ENCODE measurements at places on chromosomes 1 and 21.

DNA sequence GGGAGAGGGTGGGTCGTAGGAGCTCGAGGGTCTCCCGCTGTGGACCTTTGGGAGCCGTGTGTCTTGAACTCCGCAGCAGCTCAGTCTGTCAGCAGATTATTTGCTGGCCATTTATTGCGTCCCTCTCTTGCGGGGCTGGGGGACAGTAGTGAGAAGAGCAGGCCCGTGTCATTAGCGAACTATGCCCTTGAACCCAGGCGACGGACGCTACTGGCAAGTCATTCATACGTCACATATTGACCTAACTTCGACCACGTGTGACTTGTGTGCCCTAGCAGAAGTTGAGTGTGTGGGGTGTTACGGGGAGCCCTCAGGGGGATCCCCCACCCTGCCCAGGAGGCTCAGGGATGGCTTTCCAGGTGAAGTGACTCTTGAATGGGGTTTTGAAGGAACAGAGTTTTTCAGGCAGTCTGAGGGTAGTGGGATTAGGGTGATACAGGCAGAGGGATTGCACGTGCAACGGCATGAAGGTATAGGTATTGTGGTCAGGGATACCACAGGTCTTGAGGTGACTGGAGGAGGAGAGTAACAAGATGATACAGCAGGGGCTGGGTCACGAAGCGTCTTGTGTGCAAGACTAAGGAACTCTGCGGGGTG lies 13.0 kb downstream of the RCC1 start:
- DNase-seq: peak; percentile 82

- DNase-seq: no peak
Observed at GRCh38 chr1:238088560-238089290, 198.0 kb upstream of the ZP4 start.

DNA sequence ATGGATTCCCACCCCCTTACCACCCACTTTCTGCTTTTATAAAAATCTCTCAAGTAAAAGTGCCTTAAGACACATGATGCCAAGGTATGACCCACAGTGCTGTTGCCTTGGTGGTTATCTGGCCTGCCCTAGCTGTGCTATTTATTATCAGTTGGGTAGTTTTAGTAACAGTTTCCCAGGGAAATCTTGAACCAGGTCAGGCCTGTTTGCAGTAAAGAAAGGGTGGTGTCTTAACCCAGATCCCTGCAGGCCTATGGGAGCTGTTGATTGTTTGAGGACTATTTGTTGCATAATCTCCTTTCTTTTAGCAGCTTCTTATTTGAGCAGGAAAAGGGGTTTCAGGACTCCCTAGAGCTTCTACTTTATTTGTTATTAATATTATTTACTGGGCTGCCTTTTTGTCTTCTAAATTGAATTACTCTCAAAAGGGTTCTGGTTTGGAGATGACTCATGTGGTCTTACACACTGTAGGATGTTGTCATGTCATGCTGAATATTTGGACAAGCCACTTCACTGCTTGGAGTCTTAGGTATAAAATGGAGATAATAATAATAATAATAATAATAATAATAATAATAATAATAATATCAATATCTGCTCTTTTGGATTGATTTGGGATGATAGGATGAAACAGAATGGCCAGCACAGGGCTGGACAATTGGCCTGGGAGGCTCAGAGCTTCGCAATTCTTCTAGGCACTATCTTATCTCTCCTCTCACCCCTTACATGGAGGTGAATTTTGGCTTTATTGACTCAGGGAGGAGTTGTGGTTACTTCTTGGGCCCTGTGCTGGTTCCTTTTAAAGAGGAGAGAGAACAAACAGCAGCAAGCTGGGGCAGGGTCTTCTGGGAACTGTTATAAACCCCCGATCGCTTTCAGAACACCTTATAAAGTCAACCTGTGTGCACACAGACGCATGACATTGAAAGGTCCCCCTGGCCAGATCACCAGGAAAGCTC lies 252.1 kb downstream of the PRDM2 start:
- no peak for DNase-seq

DNA sequence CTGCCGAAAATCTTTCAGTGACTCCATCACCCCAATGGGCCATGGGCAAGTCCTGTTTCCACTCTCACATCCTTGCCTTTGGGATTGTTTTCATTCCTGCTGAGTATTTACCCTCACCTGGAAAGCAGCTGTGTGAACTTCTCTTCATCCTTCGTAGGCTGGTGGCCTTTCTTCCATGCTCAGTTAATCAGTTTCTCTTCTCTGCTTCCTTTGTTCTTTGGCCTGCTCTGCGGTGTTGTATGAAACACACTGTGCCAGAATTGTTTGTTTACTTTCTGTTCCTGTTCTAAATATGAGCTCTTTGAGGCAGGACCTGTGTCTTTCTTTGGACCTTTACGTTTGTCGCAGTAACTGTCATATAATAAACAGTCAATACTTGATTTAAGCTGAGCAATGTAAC lies 48.6 kb downstream of the ITSN1 start:
- no peak for DNase-seq

DNA sequence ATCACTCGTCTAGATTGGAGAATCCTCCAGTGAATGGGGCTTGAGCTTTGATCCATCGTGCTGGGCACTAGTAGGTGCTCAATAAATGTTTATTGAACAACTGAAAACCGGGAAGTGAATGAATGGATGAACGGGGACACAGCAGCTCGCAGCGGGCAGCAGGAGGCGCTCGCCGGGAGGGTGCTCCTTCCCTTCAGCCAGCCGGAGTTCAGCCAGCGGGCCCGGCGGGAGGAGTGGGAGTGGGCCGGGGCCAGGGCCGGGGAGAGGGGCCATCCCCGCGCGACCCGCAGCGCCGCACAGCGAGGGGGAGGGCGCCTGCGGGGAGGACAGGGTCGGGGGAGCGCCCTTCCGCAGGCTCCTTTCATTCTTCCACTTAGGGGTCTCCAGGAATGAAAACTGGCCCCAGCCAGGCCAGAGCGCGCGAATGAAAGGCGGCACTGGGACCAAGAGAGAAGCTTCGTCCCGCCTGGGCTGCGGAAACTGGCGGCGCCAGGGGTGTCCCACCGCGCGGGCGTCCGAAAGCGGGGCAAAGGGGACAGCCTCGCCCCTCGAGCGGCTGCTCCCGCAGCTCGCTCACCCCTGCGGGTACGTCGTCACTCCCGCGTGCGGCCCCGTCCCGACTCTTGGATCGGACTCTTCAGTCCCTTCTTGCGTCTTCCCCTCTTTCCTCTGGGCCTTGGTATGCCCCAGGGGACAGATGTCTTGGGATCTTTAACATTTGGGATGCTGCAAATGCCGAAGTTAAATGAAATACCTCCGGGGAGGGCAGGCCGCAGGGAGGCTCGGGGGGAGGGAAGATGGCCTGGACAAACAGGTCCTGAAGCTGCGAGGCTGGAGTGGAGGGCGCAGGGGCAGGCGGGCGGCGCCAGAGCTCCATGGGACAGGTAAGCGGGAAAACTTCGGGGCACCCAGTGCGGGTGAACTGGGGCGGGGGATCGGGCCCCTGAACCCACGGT lies 3.6 kb upstream of the INAVA start:
- no peak for DNase-seq

DNA sequence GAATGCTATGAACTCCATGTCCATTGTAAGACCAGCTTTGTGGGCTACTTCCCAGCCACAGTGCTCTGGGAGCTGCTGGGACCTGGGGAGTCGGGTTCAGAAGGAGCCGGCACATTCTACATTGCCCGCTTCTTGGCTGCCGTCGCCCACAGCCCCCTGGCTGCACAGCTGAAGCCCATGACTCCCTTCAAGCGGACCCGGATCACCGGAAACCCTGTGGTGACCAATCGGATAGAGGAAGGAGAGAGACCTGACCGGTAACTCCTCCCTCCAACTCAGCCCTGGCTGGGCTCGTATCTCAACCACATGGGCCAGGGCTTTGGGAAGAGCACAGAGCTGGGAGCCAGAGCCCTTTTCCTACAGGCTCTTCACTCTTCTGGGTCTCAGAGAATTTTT lies 15.4 kb downstream of the MOV10 start:
- DNase-seq: no peak

- DNase-seq: no peak
Observed at GRCh38 chr1:165634154-165634921, 3.3 kb downstream of the MGST3 start.

- no peak for DNase-seq
Observed at GRCh38 chr1:168408539-168408865, 127.8 kb downstream of the TBX19 start.

- no peak for DNase-seq
Observed at GRCh38 chr1:192005976-192006375, 152.3 kb upstream of the RGS18 start.

DNA sequence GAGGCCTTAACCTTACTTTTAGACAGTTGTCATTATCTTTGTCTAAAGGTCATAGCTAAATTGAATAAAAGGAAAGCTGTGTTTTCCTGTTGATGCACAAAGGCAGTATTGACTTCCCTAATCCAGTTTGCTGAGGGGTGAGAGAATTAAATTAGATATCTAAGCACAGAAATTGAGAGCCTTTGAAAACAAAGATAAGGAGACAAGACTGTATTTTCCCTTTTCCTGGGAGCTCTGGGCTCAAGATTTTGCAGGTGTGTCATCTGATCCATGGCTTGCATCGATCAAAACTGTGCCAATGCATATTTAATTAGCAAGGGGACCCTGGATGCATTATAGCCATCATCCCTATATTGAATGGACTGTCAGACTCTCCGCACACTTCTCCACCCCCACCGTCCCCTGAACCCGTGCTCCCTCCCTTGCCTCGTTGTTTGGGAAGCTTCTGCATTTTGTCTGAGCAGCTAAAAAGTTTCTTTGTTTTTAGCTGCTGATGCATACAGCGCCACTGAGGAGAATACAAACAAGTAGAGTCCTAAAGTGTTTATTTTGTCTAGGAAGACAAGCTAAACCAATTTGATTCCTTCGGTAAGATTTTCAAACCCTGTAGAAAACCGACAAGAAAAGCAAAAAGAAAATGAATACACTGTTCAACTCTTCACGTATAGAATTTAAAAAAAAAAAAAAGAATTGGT lies 186.3 kb downstream of the NFIA start:
- DNase-seq: no peak

DNA sequence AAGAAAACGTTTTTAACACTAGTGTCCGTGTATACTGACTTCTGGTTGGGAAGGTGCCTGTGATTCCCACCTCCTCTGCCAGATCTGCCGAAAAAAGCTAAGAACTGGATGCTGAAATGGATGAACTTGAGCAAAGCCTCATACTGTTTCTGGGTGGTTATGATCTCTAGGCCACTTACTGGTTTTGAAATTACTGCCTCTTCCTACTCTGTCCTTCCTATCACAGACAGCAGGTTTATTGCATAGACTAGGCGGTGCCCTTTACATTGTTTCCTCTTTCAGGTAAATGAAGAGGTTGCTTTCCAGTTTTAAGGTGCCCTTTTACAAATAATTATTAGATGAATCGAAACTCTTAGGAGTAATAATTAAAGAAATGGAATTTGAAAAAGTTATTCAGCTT lies 27.5 kb downstream of the PEX14 start:
- DNase-seq: no peak

Measured in activated T-cell treated with anti-CD3 and anti-CD28 coated beads, Interleukin-2, amount 50 U/mL, for 48 hours (primary cell).